ENCODE measurements at places on chromosomes 16 and 17. TPM values are rescaled to one million over a fixed set of nuclear protein-coding genes. Genes with fewer than 3 reads are reported as not detected.

Gene EXOC3L1
- total RNA-seq, result 0.99 TPM

Gene KRT31
- 0.86 TPM for total RNA-seq

Gene DHRS7C
- total RNA-seq, result not detected

Gene LGALS9B
- not detected for total RNA-seq

Gene RHBDL3
- 0.36 TPM for total RNA-seq

Gene CES5A
- not detected for total RNA-seq

Gene VASN
- 7.5 TPM for total RNA-seq

Gene ATP2A1
- total RNA-seq, result 120 TPM

Gene CA5A
- total RNA-seq, result not detected

Gene SLC5A11
- total RNA-seq, result not detected

Gene MARVELD3
- not detected for total RNA-seq

Gene LDHD
- 1.7 TPM for total RNA-seq

Gene GDPD3
- total RNA-seq, result 0.24 TPM

Gene TEKT5
- total RNA-seq, result not detected
